Sigmoid colon (tissue), 7 donors: ENCODE measurements at places on chromosomes 2 and 18. TPM values are rescaled to one million over a fixed set of nuclear protein-coding genes. Genes with fewer than 3 reads are reported as not detected.

EFHD1 gene
- 8.7 TPM for total RNA-seq

DNA sequence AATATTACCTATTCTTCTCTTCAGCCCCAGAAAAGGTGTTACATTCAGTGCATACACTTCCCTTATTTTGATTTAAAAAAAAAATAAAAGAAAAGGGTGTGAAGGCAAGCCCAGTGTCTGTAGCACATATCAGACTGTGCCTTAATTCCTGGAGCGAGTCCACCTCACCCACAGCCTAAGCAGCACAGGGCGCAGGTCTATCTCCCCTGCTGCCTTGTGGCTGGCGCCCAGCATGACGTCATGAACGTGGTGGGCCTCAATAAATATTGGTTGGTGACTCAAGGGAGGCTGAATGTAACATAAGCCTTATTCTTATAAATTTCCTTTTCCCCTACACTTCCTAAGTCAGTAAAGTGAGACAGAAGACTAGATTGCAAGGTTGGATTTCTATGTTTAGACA is 26.4 kb downstream of the ST3GAL5 start:
- no peak for DNase-seq

UNC80 gene
- total RNA-seq, result 1.8 TPM

- DNase-seq, result no peak
Observed at GRCh38 chr2:76506538-76506937, 795.8 kb upstream of the GCFC2 start.

HOXD1 gene
- total RNA-seq, result not detected

DNA sequence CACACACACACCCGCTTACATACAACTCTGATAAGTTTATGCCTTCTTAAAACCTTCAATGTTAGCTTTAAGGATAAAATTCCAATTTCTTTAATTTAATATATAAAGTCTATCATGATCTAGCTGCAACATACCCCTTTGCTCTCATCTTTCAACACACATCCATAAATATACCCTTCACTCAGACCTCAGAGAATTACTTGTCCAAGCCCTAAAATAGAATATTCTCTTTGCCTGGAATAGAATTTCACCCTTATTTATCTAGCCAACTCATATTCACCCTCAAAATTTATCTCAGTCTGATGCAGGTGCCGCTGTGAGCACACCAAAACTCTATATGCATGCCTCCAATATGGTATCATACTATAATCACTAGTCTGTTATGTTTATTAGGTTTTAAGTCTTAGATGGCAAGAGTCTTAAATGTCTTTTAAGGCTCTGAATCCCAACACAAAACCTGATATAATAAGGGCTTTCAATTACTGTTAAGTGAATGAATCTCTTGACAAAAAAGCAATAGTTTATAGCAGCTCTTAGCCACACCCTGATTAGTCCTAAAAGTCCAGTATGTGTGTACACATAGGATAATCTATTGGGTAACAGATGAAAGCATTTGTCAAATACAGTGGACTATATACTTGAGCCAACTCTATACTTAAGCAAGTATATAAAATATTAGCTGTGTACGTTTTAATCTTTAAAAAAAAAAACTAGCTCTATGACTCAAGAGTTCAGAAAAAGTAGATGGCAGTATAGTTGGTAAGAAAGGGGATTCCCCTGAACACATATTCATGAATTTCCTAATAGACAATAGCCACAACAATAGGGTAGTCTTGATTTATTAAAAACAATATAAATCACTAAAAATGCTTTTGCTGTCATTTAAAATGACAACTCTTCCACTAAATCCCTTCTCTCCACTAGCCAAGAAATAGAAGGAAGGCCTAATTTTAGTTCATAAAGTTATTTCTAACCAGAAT is 144.5 kb downstream of the EXOC6B start:
- DNase-seq, result no peak

- DNase-seq, result no peak
Observed at GRCh38 chr18:79635427-79635726, 44.2 kb upstream of the CTDP1 start.

CYTIP gene
- total RNA-seq, result 4.3 TPM

UGT1A4 gene
- total RNA-seq, result not detected

DNA sequence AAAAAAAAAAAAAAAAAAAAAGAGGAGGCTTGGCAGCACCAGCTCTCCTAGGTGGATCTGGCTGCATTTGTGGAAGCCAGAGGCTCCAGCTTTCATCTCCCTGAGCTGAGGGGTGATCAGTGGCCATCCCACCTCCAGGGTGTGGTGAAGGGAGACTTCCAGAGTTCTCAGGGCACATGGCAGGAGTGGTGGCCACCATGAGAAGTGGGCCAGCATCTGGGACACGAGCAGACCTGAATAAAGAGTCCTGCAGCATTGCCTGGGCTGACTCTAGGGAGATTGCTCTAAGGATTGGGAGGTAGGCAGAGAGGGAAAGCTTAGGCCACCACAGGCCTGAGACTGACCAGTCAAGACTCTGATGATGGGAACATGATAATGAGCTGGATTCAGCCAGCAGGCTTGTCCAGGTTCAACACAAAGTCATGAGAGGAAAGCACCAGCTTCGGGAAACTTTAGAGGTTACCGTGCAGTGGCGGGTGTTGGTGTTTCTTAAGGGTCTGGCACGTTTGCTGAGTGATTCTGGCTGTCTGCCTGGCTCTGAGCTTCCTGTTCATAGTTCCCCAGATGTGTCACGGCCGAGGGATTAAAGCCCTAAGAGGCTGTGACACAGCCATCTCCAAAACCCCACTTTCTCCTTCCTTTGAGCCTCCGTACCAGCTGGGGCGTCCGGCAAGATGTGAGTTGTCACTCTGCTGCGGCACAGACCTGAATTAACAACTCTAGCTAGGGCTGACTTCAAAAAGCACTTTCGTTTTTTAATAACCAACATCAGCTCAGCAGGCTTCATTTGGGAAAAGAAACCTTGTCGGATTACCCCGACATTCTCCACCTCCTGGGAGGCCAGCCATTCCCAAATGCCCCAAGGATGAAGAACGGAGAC is 38.3 kb upstream of the IL1R1 start:
- DNase-seq, result peak; percentile 92

DHRS9 gene
- total RNA-seq, result 0.54 TPM

DNA sequence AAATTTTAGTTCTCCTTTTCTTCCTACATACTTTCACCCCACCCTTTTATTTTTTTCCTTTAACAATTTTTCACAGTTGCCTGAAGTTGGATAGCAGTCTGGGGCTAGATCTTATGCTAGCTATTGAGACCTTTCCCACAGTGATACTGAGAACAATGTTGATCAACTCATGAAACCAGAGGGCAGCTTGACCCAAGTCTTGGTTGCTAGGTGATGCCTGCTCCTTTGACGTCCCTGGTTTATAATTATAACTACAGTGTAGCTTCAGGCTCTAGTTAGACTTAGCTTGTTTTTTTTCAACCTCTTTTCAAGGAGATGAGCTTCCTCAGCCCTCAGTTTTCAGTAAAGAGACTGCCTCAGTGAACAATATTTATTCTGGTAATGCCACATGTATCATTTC is 648.5 kb downstream of the IRS1 start:
- no peak for DNase-seq
